ENCODE measurements at places on chromosomes 5 and 9. TPM values are rescaled to one million over a fixed set of nuclear protein-coding genes. Genes with fewer than 3 reads are reported as not detected.

Gene AUH
- total RNA-seq = 13.4 TPM

Gene PWWP2A
- 25.5 TPM for total RNA-seq

Gene N4BP3
- total RNA-seq = 0.43 TPM

Gene OLFML2A
- 5.5 TPM for total RNA-seq

Gene DMRT3
- total RNA-seq = not detected

Gene DIPK1B
- 0.43 TPM for total RNA-seq

Gene CACFD1
- total RNA-seq = 7.7 TPM

Gene FBXW2
- total RNA-seq = 35.4 TPM

Measured in fibroblast of villous mesenchyme (primary cell).